ENCODE measurements at places on chromosomes 6 and 20.

- no peak for DNase-seq
These were observed 17.2 kb downstream of the COL19A1 start for GRCh38 chr6:69883551-69883950.

DNA sequence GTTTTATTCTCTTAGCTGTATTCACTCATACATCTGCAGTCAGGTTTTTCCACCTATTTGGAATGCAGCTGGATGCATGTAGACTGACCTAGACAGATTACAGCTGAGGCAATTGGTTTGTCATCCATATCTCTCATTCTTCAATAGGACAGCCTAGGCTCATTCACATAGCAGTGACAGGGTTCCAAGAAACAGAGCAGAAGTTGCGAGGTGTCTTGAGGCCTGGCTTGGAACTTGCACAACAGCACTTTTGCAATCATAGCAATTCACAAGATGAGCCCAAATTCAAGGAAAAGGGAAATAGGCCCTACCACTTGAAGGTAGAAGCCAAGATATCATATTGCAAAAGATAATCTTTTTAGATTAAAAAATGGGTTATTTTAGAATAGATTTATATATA, 508.9 kb upstream of the JAG1 start:
- no peak for DNase-seq

DNA sequence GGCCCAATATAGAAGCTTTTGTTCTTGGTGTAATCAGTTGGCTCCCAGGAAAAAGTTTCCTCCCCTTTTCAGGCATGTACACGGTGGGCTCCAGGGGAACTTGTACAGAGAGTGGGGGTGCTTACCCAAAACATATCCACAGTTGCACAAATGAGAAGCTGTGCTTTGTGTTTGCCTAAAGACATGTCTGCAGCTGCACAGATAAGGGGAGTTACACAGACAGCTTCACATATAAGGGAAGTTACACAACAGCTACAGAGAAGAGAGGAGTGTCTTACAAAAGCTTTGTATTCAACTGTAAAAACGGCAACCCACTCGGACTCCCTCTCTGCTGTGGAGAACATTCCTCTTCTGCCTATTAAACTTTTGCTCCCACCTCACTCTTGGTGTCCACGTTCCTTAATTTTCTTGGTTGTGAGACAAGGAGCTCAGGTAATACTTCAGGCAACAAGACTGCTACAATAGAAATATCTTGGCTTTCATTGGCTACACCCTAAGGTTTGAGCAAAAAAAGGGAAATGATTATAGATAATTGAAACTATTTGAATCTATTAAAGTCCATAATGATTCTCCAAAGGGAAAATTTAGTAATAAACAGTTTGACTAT, 7.4 kb upstream of the PNRC1 start:
- DNase-seq: no peak

DNA sequence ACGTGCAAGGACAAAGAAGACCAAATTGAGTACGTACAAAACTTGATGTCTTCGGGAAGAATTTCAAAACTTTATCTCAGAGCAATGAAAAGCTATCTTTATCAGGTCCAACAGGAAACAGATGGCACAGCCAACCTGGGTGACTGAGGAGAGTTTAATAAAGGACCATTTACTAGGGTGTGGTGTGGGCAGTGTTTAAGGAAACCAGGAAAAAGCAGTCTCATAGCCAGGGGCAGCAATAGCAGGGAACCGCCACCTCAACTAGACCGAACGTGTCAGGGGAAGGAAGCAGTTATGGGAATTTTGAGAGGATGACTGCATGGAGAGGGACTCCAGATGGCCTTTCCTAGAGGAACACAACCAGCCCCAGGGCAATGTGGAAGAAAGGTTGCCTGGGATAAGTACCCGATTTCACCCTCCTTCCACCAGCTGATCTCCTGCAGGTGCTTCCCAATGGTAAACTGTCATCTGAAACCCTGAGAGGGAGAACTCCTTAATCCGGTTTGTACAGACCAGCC, 15.2 kb upstream of the TAAR5 start:
- DNase-seq: peak; percentile 3

GRCh38 chr6:44057931-44058616, 69.2 kb downstream of the MRPL14 start:
- DNase-seq: no peak

DNA sequence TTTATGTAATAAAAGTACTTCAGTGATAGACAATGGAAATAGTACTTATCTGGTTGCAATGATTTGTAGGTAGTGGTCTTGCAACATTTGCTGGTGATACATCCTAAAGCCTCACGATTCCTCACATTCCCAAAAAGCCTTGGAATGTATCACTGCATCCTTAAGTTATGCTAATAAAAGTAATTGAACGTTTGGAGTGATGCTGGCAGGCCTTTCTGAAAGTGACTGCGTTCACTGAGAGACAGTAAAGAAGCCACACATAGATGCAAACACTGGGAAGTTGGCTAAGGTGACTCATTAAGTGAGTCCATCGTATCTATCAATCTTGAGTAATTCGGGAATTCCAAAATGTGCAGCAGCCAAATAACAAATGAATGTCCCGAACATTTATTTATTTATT, 444.1 kb upstream of the SOX4 start:
- no peak for DNase-seq

DNA sequence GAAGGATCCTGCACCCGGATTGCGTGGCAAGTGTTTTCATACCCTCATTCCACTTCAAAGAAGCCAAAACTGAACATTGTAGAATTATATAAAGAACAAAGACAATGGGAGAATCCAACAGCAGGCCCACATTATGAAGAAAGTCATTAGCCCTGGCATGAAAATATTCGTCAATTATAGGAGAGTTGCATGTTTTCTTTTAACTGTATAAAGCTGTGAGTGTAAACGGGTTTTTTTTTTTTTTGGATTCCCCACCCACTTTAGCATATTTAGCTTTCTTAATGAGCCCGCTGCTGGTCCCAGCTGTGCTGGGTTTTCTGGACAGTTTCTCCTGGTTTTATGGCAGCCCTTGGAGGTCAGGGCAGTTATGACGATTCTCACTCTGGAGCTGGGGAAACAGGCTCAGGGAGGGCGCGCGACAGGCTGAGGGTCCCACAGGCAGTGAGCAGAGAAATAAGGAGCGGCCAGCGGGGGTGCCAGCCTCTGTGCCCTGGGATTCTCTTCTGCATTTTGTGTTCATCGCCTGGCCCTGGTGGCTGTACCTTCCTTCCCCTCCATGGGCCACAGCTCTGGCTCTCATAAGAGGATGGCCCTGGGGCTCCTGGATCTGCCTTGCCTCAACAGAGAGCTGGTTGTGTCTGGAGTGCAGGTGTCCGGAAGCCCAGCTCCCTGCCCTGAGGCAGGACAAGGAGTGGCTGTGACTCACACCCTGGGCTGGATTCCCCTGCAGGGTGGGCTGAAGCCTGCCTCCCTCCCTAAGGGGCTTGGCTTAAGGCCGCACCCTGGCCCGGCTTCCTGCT, 24.1 kb upstream of the SULF2 start:
- DNase-seq: peak; percentile 100

DNA sequence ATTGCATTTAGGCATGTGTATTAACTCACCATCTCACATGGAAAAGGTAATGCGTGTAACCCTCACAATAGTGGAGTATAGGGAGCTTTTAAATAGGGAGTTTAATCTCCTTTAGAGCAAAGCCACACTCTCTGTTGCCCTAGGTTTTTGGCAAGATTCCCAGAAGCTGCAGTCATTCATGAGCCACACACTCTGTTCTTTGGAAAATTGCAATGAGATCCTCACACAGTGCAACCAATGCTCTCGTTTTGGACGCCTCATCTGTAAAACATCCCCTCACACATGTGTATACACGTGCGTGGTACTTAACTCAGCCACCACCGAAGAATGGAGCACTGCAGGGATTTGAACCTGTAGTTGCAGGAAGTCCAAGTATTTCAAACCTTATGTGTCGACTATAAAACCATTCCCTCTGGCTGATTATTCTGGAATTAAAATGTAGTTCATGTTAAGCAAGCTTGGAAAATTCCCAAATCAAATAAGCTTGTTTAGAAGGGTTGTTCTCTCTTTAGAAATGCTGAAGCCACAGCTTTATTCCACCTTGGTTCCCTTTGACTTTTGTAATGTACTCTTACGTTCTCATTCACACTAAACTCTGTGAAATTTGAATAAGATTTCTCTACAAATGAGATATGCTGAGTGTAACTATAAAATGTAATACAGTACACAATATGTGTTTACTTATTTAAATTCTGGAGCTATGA, 489.8 kb upstream of the MANEA start:
- DNase-seq: peak; percentile 38

GRCh38 chr6:29631860-29632731, 887 bp downstream of the GABBR1 start:
- peak; percentile 45 for DNase-seq

- no peak for DNase-seq
These were observed 49.2 kb downstream of the GOPC start for GRCh38 chr6:117553142-117553541.

- no peak for DNase-seq
These were observed 32.8 kb upstream of the TASP1 start for GRCh38 chr20:13671512-13671911.

- DNase-seq: no peak
These were observed 480.9 kb upstream of the CHD6 start for GRCh38 chr20:42099101-42099500.

GRCh38 chr6:13427801-13428582, 59.4 kb downstream of the GFOD1 start:
- no peak for DNase-seq

GRCh38 chr6:2434116-2434515, 188.7 kb upstream of the GMDS start:
- peak; percentile 89 for DNase-seq

- DNase-seq: no peak
These were observed 43.3 kb downstream of the LRRC1 start for GRCh38 chr6:53837865-53838769.

GRCh38 chr6:143368426-143368825, 82.1 kb downstream of the ADAT2 start:
- DNase-seq: peak; percentile 8

DNA sequence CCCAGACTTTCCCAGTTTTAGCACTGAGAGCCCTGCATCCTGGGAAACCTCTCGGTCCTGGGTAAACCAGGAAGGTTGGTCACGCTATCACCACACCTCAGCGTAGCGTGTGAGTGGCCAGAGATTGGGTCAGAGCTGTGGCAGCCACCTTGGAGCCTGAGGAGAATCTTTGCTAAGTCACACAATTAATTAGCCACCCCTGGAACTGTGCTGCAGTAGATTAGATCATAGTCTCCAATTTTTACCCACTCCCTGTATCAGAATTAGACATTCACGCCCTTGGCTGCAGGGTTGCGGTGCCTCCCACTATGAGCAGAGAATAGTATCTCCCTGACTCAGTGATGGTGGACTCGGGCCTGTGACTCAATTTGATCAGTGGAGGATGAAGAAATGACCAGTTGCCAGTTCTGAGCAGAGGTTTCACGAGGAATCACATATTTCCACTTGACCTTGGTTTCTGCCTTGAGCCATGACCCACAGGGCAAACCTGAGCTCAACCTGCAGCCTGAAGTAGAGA, 6.0 kb upstream of the PTGIS start:
- DNase-seq: no peak

Data from RWPE1 (cell line).